ENCODE measurements at places on chromosomes 3 and 15.

DNA sequence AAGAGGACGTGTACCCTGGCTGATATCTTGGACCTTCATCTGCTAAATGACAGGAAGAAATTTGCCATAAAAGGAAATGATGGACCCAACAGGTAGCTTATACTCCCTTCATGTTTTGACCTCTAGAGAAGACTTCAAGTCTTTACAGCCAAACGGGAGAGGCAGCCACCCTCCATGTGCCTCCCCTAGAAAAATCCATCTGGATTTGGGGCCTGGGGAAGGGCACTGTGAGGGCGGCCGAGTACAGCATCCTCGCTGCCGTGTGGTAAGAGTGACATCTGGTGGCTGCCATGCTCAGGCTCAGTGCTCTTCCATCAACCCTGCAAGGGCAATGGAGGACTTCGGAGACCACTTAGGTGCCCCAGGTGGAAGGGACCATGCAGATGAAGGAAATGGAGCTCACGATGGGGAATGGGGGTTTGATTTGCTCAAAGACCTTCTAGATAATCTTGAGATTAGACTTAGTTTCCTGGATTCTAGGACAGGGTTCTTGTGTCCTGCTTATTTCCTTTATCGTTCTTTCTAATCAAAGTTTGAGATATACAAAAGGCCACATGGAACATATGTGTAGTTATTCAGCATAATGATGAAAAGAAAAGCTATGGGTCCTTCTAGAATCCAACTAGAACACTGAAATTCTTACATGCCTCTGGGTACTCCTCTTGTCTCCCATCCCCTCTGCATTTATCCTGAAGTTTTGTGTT lies 44.4 kb downstream of the AQP9 start:
- DNase-seq, result peak; percentile 36

DNA sequence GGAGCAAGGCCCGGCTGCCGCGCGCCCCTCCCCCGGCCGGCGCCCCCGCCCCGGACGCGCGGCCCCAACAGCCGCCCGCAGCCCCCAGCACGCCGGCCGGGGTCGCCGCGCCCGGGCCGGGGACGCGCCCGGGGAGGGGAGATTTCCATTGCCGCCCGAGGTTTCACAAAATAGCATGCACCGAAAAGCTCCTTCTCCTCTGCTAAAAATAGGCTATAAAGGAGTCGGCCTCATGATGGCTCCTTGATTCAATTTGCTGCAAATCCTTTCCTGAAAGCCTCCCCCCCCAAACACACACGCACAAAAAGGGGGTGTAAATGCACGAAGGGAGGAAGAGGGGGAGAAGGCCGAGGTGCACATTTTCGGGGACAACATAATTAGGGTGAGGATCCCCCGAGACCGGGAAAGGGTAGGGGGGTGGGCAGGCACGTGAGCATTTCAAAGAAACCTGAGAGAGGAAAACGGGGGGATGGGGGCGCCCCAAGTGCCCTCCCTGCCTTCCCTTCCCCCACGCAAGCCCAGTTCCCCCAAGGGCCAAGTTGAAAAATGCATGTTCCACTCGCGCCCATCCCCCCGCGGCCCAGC lies 734 bp downstream of the TBL1XR1 start:
- DNase-seq, result peak; percentile 50

DNA sequence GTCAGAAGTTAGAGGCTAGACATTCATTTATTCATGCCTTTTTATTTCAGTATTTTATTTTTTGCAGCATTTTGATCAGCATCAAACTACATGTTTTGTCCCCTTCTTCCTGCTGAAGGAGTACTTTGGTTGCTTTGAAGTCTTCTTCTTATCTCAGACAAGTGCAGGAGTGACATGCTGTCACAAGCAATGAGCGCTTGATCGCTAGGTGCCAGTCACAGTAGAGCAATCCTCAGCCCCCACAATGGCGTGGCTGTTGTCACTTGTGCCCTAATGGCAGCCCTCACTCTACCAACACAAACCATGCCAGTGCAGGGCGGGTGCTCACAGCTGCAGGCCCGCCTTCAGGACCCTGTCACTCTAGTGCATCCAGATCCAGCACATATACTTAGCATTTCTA lies 184.6 kb upstream of the FEZF2 start:
- DNase-seq, result no peak

- no peak for DNase-seq
Measured at GRCh38 chr3:143135150-143135549, 15.6 kb downstream of the CHST2 start.

DNA sequence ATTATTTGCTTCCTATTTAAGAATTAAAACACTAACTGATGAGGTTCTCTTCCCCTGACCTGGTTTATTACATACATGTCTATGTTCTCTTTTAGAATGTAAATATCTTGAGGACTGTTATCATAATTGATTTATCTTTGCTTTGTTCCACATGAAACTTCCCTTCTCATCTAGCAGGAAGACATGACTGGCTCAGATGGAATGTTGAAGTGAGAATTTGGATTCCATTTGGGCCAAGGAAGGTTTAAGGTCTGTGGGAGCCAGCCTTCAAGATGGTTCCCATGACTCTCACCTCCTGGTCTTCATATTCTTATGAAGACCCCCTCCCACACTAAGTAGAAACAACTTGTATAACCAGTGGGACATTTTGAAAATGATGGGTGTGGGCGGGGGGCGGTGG lies 222.2 kb upstream of the GADL1 start:
- no peak for DNase-seq

- DNase-seq, result no peak
Measured at GRCh38 chr3:98209244-98209643, 42.7 kb downstream of the OR5H15 start.

DNA sequence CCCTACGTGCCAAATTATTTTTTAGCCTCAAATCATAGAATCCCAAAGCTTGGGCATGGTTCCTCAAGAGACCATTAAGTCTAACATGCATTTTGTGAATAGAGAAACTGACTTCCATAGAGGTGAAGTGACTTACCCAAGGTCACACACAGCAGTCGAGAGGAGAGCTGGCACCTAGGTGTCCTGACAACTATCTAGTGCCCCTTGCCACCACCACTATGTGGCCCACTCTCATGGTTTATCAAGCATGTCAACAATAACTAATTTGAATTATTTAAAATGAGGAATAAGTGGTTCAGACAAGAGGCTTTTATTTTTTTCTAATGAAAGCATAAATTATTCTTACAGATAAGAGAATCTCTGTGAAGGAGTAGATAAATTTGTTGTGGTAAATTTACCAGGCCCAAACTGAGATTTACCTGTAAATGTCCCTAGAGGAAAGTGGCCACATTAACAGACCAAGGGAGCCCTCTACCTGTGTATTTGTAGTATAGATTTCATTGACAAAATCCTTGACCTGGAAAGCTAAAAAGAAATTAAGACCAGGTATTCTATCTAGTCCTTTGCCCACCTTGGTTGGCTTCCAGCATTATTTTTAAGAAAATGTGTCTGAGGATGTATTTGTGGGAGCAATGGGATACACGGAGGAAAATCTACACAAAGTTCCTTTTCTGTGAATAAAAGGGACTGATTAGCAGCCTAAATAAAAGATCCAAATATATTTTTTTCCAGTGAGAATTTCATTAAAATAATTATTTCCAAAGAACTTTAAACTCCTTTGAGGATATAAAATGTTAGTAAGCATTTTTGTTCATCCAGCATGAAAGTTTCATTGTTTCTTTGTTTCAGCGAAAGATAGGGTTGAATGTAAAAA lies 49.1 kb downstream of the IQCH start:
- no peak for DNase-seq

DNA sequence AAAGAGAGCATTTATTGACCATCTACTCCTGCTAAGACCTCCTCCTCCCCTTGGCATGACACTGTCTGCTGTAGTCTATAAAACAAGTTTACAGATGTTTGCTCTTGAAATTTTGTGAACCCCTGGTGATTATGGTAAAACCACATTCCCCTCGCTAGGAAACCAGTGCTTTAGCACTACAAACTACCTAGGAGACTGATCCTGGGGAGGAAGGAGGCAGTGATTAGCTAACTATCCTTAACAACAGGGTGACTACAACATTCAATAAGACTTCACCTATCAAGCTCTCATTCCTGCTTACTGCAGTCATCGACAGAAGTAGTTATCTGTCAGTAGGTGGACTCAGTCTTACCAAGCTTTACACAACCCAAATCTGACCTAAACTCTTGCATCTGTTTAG lies 371.3 kb downstream of the TUSC7 start:
- no peak for DNase-seq

Data from ovary (tissue), 10 donors.